ENCODE measurements at places on chromosomes 1 and 21. TPM values are rescaled to one million over a fixed set of nuclear protein-coding genes. Genes with fewer than 3 reads are reported as not detected.

DNA sequence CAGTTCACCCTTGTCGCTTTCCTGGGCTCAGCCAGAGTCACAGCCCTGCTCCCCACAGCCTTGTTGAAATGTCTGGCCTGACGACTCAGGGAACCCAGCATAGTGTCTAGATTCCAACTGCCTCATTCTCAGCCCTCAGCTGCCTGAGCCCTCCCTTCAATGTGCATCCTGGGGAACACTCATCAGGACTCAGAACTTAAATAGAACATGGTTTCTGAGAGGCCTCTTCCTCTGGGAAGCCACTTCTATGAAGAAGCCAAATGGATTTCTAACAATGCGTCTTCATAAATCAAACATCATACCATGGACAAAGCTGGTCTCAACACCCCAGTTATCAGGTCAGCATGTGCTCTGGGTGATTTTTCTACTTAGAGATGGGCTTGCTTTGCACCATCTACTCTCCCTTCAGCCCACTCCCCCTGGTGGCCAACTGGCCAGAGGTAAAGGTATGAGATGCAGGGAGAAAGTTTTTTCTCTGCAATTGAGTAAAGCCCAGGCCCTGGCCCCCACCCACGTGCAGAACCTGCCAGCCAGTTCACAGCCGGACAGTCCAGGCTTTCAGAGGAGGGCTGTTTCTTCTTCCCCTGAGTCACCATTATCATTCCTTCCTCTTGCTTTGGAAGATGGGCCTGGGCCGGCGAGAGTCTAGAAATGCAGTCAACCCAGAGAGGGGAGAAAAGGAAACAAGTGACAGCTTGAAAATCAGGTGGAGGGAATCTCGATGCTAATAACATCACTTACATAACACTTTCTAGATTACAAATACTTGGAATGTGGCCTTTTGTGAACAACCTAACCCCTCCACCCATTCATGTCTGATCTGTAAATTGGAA, 32.1 kb downstream of the CD244 start:
- peak; percentile 85 for DNase-seq

Gene C1orf216
- 14.1 TPM for polyA plus RNA-seq

DNA sequence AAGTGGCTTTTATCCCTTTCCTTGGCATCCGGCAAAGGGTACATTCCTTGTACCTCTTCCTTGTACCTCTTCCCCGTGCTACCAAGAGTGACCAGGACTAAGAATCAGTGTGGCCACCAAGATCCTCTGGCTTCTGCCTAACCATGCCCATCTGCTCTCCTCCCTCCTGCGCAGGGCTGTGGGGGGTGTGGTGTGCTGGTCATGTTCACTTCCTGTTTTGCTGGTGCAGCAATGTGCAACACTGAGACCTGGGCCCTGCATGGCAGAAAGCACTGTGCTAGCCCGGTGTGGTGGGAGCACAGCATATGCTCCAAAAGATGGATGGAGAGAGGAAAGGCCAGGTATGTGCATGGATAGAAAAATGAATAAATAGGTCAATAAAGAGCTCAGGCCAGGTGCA, 33.3 kb upstream of the TENT5C start:
- DNase-seq = no peak

DNA sequence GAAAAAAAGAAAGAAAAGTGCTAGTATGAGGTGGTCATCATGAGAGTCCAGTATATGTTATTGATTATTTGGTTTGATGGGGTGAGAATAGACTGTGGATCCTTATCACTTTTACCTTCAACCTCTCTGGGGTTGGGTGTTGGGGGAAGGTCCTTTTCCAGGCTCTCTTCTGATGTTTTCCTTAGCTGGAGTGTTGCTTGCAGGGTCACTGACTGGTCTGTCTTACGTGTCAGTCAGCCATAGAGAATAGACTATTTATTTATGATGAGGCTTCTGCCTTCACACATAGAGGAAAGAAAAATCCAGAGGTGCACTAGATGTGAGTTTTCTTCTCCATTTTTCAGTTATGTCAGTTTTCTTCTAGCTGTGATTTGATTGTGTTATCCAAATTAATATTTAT, 36.5 kb downstream of the MAP3K21 start:
- DNase-seq = no peak

DNA sequence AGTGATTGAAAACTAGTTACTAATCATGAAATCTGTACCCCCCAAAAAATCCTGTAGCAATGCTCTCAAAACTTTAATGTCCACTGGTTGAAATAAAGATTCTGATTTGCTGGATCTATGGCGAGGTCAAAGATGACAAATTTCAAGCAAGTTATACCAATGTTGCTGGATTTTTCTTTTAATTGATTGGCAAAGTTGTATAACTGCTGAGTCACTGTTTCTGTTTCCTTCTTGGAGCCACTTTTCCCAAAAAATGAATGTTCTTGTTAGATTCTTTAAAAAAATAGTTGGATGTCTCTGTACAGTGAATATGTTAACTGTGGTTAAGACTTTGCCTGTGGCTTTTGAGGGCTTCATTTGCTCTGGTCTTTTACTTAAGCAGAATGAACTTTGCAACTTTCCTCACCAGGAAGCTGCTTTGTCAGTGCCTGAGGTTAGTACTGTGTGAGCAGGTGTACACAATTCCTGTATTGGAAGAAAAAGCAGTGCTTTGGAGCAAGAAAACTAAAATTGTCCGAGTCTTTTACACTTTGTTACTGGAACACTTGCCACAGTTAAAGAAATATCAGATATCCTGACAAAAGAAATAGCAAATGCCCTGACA, 1211.9 kb downstream of the MRPL39 start:
- no peak for DNase-seq

Gene OR2T2
- not detected for polyA plus RNA-seq

- DNase-seq = no peak
These were observed 10.8 kb downstream of the CD52 start for GRCh38 chr1:26328597-26328996.

DNA sequence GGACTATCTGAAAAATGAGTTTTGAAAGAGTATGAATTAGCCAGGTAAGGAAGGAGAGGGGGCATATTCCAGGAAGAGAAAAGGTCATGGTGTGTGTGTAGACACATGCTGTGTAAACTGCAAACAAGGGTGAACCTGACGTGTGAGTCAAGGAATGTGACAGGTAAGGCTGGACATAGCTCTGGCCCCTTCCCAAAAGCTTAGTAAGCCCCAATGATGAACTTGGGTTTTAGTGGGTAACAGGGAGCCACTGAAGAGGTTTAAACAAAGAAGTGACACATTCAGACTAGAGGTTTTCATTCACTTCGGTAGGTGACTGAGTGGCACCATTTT, 36.7 kb downstream of the EGLN1 start:
- DNase-seq = no peak

Gene CDKN2C
- 16.9 TPM for polyA plus RNA-seq

DNA sequence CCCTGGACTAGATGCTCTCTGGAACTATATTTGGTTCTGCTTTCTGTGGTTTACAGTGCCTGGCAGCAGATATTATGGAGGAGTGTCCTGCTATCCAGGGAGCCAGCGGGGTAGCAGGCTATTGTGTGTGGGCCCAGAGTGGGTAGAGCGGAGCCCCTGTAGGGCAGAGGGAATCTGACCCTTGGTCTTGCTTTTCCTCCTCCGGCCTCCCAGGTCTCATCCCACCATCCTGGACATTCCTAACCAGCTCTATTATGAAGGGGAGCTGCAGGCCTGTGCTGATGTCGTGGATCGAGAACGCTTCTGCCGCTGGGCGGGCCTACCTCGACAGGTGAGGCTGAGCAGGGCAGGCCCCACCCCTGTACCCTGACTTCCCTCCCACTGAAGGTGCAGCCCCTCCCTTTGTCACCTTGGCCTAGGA, 9.1 kb downstream of the RHOC start:
- DNase-seq = no peak

GRCh38 chr21:31145274-31145673, 107.0 kb upstream of the KRTAP19-8 start:
- no peak for DNase-seq

- peak; percentile 64 for DNase-seq
These were observed 1.5 kb upstream of the CRABP2 start for GRCh38 chr1:156706657-156707416.

- peak; percentile 30 for DNase-seq
These were observed 6.6 kb downstream of the CFAP141 start for GRCh38 chr1:154199563-154199879.

Gene VTCN1
- 0.39 TPM for polyA plus RNA-seq

GRCh38 chr21:16022921-16023320, 293.1 kb downstream of the USP25 start:
- no peak for DNase-seq

Gene DNM3
- polyA plus RNA-seq = 7.4 TPM

Gene CYP4Z1
- polyA plus RNA-seq = 0.10 TPM

DNA sequence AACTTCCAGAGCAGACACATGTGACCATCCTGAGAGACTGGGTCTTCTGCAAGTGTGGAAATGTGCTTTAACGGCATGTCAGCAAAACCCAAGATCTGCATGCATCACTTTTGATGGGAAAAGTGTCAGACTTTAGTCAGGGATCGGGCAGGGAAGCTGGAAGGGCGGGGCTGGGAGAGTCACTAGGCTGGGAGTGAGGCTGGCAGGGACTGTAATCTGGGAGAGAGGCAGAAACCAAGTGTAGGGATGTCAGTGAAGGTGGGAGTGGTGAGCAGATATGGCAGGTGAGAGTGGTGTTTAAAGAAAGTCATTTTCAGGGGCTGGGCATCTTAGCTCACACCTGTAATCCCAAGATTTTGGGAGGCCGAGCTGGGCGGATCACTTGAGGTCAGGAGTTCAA, 11.3 kb downstream of the CDA start:
- no peak for DNase-seq

Gene MRPS21
- 65.9 TPM for polyA plus RNA-seq

DNA sequence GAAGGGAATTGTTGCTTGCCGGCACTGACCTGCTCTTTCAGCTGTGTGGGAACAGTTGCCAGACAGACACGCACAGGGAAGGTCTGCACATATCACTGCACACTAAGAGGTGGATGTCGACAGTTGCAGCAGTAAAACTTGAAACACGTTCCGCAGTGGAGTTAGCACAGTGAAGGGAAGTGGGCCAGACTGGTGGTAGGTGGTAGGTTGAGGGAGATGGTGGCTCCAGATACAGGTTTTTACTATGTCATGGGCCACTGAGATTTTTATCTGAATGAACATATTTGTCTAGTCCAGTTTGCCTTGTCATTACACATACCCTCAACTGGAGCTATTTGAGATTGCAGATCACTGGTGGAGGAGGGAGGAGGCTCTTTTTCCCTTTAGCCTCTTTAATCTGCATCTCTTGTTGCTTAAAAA, 13.5 kb downstream of the MRPS6 start:
- no peak for DNase-seq

- no peak for DNase-seq
These were observed 49.8 kb upstream of the MROH9 start for GRCh38 chr1:170885551-170885950.

GRCh38 chr1:92709738-92710137, 75.2 kb downstream of the EVI5 start:
- peak; percentile 2 for DNase-seq

DNA sequence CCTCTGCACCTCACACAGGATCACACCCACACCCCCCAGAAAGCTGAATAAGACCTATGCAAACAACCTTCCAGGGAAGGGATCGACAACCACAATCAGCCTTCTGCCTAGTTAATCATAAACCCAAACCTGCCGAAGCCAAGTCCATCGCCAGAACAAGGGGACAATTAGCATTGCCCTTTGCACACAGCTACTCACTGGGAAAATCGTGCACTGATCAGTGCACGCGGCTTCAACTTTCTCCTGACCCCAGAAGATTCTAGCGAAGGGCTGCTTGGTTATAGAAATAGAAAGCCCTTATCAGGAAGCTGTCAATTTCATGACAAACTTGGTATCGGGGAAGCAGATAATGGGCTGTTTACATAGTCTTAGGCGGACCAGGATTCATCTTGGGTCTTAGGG, 29.5 kb downstream of the RUNX1 start:
- no peak for DNase-seq

Gene GBP3
- 10.3 TPM for polyA plus RNA-seq

Gene HEYL
- 31.1 TPM for polyA plus RNA-seq

DNA sequence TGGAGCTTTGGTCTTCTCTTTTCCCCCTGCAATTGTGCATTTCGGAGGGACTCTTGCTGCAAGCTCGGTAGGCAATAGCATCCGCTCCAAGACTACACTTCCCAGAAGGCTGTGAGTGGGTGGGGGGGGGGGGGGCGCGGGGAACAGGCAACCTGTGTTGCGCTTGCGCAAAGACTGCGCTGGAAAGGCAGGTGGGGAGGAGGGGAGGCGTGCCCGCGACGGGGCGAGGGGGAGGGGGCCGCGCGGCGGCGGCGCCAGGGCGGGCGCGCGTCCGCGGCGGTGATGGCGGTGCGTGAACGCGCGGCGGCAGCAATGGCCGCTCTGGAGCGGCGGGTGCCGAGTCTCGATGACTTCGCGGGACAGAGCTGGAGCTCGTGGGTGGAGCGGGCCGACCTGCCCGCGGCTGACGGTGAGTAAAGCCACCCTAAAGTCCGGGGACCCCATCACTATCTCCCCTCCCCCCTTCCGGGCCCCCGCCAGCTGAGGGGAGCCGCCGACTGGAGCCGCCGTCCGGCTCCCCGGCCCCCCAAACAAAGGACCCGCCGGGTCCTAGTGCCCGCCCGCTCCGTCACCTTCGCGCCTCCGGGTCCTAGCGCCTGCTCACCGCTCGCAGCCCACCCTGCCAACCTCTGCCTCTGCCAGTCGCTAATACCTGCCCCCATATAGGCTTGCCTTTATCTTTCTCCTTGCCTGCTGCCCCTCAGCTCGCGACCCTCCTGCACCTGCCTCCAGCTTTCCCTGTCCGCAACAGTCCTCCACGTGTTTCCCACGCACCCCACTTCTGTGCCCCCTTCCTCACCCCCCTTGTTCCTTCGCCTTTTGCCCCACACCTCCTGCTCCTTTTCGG, at the start of gene ATXN7L2:
Gene ATXN7L2, plus strand, starts transcription at position 234 of the 847 bp plus-strand sequence. Its CDS starts 49 bp downstream, at position 283.
- DNase-seq = peak; percentile 92

GRCh38 chr1:58619286-58620054, 42.4 kb upstream of the TACSTD2 start:
- DNase-seq = peak; percentile 10

Gene AMY1C
- 6.0 TPM for polyA plus RNA-seq

DNA sequence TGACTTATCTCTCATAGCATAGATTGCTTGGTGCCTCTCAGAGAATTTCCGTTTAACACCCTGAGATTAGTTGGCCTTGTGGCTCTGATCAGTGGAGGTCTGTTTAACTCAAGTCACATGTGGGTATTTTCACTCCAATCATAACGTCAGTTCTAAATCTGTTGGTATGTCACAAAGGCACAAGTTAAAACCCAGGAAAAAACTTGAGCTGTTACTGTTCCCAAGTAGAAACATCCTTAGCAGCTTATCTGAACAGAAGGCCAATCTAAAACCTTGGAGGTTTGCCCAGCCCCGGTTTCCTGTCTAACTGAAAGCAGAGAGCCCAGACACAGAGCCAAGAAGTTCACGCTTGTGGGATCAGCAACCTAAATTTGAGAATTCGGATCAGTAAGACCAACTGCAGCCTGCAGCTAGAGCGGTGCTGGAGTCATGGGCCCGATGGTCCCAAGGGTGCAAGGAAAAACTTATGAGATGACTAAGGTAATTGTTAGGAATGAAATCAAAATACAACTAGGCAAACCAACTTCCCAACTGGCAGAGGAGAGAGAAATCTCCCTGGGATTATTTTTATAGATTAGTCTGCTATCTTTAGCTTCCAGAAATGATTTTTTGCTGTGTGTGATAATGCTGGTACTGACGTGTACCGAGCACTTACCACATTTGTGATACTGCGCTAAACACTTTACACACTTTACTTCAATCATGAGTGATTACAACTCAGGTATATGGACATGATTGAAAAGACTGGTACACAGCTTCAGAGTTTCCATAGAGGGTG, 90.2 kb upstream of the C1orf21 start:
- peak; percentile 67 for DNase-seq

Gene ZNF670
- polyA plus RNA-seq = 4.8 TPM

All from left lung (tissue), 14 donors.